Activated naive CD8-positive, alpha-beta T cell treated with anti-CD3 and anti-CD28 coated beads, Interleukin-2, amount 50 U/mL, for 24 hours (primary cell): ENCODE measurements at places on chromosomes 2 and 18.

DNA sequence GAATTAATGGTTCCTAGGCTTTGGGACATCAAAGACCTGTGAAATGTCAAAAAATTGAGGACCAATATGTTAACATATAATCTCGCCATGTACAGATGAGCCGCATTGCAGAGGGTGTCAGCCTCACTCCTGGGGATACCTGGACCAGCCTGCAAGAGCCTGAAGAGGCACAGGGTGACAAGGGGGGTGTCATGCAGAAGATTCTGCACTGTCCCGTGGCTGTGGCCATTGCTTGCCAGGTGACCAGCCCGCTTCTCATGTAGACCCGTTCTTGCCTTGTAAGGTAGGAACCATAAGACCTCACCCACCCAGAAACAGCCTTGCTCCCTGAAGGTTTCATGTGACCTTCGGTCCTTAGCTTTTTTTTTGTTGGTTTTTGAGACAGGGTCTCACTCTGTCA is 37.5 kb downstream of the TMEM37 start:
- DNase-seq: no peak

DNA sequence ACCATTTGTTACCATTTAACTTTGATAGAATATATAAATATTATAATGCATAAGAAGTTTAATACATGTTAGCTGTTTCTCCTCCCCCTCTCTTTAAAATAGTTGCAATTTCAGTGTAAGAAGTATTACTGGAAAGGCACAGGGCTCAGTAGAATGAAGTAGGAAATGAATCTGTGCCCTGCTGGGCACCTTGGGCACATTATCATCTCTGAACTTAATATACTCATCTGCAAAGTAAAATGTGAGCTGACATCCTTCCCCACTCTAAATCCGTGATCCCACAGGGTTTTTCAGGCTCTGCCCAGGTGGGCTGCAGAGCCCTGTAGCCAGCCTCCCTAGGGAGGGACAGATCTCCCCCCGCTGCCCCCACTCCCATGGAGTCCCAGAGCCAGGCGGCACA is 56.8 kb downstream of the DPP4 start:
- DNase-seq: no peak

GRCh38 chr18:50473881-50474280 is 86.0 kb upstream of the MAPK4 start:
- no peak for DNase-seq

DNA sequence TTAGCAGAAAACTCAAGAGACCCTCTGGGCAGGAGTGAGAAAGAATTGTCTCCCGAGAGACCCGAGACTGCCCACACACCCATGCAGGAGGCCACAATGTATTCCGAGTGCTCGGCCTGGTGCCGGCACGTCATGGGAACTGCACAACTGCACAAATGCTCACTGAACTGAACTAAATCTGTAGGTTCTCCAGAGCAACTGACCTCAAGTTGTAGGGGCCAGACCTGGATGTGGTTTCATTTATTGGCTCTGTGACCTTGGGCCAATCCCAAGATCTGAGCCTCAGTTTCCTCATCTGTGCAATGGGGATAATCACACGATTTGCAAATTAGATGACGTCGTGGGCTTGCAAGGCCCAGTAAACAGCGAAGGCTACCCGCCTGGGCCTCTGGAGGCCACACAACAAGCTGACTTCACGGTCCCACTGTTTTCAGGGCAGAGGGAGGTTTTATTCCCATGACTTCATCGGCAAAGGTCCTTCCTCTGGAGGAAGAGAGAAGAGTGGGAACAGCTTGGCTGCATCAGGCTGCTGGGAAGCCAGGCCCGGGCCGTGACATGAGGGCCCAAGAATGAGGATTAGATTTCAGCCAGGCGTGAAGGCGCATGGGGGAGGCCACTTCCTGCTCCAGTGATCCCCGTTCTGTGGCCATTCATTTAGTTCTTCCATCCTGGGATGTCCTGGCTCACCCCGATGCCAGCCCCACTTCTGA is 3.6 kb upstream of the ERFE start:
- no peak for DNase-seq

DNA sequence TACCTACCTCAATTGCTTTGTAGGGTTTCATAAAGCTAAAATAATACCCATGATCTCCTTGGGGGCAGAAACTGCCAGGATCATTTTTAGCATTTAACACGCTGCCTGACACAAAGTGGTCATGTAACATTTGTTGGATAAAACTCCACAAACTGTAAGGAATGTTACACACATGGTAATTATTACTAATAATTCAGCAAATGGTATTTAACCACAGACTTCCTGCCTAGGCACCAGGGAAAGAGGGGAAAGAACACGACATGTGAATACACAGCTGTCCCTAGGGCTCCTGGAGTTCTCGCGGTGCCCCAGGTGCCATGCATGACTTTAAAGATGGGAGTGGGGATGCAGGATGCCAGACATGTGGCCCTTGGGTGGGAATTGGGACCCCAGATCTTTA is 43.5 kb downstream of the ASAP2 start:
- DNase-seq: no peak

DNA sequence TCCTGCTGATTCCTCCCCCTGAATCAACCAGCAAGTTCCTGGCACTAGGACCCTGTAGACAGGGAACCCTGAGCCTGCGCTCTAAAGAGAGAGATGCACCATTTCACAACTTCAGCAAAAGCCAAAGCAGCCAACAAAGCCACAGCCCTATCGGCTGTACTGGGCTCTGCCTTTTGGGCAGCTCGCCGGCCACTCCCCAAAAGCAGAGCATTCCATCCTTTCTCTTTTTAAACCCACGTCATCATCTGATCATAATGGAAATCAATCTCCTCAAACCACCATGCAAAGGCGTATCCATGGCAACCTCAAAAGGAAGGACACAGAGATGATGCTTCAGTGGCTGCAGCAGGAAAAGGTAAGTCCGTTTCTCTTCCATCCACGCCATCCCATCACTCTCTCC is 5.3 kb upstream of the DCTN1 start:
- no peak for DNase-seq

DNA sequence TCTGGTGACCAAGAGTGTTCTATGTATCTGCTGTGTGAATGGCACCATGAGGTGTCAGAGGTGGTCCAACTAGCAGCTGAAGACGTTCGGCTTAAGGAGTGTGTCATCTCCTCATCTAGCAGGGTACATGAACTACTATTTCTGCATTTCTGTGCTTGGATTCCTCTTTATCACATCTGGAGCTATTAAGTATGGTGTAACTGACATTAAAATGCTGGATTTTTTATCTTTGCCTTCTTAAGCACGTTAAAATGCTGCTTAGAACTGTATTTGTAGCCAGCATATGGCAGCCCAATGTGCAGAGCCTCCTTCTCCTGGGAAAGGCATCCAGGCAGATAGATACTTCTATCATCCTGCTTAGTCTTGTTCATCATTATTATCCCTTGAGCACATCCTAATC is 409.3 kb upstream of the MMADHC start:
- no peak for DNase-seq

DNA sequence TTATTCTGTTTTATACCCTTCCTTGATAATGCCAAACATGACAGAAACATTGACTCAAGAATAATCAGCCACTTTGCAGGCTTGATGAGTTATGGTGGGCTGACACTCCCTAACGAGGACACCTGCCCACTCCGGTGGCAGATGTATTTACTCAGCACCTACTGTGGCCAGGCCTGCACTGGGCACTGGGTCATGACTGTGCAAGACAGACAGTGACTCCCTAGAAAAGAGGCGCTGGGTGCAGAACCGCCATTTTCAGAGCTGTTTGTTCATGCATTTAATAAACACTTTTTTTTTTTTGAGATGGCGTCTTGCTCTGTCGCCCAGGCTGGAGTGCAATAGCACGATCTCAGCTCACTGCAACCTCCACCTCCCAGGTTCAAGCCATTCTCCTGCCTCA is 32.5 kb downstream of the SNED1 start:
- DNase-seq: no peak

DNA sequence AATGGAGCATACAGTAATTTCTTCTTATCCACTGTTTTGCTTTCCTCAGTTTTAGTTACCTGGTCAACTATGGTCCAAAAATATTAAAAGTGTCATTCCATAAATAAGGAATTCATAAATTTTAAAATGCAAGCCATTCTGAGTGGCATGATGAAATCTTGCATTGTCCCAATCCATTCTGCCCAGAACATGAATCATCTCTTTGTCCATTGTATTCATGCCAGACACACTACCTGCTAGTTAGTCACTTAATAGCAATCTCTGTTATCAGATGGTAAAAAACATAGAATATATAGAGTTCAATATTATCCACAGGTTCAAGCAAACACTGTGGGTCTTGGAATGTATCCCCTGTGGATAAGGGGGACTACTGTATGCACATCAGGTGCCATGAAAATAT is 872.2 kb upstream of the NXPH2 start:
- no peak for DNase-seq

- DNase-seq: no peak
Observed at GRCh38 chr2:173075056-173075780, 428 bp upstream of the MAP3K20 start.

DNA sequence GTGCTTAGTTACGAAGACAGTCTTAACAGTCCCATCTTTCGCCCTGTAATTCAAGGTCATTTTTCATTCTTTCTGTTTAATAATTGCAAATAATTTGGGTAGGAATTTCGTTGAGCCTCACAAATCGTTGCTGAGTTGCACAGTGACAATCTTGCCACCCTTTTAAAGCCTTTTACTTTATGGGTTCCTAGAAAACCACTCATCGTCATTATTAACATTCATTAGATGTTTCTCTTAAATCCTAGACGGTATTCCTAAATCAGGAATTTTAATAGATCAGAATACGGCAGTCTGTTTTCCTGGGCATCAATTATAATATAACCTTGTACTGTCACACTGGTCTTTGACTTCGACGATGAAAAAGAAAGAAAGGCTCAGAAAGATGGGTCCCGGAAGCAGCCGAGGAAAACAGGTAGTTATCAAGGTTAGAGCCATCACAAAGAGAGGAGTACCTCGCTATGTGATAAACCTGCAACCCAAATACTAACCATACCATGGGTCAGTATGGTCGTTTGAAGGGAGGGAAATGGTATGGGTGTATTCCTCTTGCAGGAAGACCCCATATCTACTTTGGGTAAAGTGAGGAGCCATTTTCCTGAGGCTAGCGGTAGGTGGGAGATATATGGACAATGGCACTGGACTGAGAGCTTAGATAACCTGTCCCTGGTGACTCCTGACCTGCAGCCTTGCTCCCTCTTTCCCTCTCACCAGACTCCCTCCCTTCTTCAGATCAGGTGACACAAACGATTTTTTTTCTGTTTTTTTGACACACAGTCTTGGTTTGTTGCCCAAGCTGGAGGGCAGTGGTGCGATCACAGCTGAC is 981 bp upstream of the SF3B1 start:
- DNase-seq: no peak

GRCh38 chr2:217114117-217114516 is 254.3 kb upstream of the TNP1 start:
- DNase-seq: no peak

DNA sequence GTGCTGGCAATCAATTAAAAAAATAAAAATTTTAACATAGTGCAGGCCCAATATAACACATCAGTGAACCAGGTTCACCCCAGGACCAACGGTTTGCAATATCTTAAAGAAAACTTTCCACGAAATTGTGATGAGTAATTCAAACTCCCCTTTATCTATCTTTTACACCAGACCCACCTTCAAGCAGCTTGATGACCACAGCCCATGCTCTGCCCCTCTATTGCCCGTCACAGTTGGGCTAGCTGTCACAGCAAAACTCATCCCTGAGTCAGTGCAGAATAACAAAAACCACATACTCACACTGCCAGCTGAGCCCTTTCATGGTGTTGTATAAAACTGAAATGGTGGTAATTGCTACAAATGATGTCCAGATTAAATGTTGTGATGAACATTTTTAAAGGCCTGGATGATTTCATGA is 112.5 kb upstream of the CREB1 start:
- no peak for DNase-seq

DNA sequence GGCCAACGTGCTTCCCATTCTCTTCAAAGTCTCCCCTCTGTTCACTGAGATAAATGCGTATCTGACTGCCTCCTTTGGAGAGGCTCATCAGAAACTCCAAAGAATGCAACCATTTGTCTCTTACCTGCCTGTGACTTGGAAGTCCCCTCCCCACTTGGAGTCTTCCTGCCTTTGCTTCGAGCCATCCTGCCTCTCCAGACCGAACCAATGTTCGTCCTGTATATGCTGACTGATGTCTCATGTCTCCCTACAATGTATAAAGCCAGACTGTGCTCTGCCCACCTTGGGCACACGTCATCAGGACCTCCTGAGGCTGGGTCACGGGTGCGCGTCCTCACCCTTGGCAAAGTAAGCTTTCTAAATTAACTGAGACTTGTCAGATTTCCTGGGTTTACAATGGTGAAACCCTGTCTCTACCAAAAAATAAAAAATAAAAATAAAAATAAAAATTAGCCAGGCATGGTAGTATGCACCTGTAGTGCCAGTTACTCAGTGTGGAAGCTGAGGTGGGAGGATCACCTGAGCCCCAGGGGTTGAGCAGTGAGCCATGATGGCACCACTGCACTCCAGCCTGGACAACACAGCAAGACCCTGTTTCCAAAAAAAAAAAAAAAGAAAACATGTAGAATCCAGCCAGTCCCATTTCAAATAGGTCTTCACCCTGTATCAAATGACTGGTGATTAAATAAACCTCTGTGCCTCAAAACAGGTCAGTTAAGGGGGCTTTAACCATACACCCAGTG is 29.0 kb downstream of the HDLBP start:
- DNase-seq: no peak

- DNase-seq: no peak
Observed at GRCh38 chr2:173386738-173387065, 32.0 kb downstream of the CDCA7 start.

- DNase-seq: no peak
Observed at GRCh38 chr2:47506436-47506835, 103.5 kb downstream of the MSH2 start.

DNA sequence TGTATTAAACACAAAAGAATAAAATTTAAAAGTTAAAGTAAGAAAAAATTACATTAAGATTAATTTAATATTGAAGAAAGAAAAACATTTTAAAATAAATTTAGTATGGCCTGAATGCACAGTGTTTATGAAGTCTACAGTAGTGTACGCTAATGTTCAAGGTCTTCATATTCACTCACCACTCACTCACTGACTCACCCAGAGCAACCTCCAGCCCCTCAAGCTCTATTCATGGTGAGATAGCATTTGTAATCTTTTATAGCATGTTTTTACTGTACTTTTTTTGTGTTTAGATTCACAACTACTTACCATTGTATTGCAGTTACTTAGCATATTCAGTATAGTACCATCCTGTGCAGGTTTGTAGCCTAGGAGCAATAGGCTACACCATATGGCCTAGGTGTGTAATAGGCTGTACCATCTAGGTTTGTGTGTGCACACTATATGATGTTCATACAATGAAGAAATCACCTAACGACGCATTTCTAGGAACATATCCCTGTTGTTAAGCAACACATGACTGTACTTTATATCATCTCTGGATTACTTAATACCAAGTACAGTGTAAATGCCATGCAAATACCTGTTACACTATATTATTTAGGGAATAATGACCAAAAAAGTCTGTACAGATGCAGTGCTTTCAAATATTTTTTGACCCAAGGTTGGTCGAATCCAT is 144.0 kb upstream of the IL1R2 start:
- no peak for DNase-seq

GRCh38 chr18:75823471-75823870 is 396.0 kb upstream of the SMIM21 start:
- no peak for DNase-seq
